ENCODE measurements at places on chromosomes 2 and 18. TPM values are rescaled to one million over a fixed set of nuclear protein-coding genes. Genes with fewer than 3 reads are reported as not detected.

BCL2 gene
- total RNA-seq, result 6.3 TPM

OTOF gene
- not detected for total RNA-seq

UBR3 gene
- total RNA-seq, result 11.3 TPM

SERPINB7 gene
- 71.5 TPM for total RNA-seq

POTEI gene
- total RNA-seq, result 0.33 TPM

HRH4 gene
- total RNA-seq, result not detected

GPR55 gene
- 0.05 TPM for total RNA-seq

SLC9A4 gene
- total RNA-seq, result not detected

OTX1 gene
- total RNA-seq, result 0.06 TPM

WDCP gene
- total RNA-seq, result 14.6 TPM

SPATS2L gene
- 158 TPM for total RNA-seq

CNGA3 gene
- not detected for total RNA-seq

NTSR2 gene
- total RNA-seq, result not detected

PDE1A gene
- total RNA-seq, result 0.07 TPM

Measured in HT1080 (cell line).